Activated CD4-positive, alpha-beta T cell treated with anti-CD3 and anti-CD28 coated beads for 48 hours (primary cell): ENCODE measurements at places on chromosomes 13 and 19.

GRCh38 chr13:28717170-28717569 lies 1.6 kb downstream of the SLC46A3 start:
- no peak for DNase-seq

DNA sequence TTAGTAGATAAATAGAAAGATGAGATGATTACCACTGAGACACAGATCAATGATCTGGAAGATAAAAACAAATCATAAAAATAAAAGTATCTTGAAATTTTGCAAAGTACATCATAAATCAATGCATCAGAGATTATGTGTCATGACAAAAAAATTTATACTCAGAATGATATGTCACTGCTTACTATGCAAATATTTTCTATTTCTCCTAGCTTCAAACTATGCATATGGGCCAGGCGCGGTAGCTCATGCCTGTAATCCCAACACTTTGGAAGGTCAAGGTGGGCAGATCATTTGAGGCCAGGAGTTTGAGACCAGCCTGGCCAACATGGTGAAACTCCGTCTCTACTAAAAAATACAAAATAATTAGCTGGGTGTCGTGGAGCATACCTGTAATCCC lies 17.3 kb upstream of the RBM26 start:
- no peak for DNase-seq

- peak; percentile 19 for DNase-seq
Observed at GRCh38 chr13:60583911-60584753, 187.1 kb downstream of the TDRD3 start.

- DNase-seq: no peak
Observed at GRCh38 chr13:106471957-106472543, 63.4 kb downstream of the EFNB2 start.

DNA sequence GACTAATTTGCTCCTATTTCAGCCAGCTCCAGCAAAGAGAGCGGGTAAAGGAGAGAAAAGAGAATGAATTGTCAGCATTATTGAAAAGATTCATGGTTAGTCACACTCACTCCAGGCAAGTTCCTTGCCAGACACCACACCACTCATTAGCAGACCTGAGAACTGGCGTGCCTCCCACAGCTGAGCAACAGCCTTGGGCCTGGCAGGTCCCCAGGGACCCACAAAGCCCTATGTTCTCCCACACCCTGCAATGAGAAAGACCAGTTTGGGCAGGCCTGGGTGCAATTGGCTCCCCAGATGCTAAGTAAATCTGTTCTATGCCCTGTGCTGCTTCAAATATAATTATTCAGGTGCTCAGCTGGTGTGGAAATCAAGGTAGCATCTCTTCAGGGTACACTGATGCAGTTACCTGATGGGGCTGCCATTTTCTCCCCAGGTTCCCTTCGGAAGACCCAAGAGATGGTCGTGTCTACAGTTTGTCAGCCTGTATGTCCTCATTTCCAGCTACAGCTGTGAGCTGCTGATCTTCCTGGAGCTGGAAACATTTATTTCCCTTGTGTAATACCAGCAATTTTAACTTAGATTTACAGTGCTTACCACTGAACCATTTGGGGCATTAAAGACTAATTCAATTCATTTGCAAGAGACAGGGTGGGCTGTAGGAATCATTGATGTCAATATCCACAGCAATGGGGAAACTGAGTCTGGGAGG lies 405.0 kb downstream of the COG6 start:
- DNase-seq: peak; percentile 77
